Mesenteric fat pad (tissue), 1 donor: ENCODE measurements at places on chromosomes 4 and X.
A peak's percentile ranks its signal among the peaks of the same experiment; 100 is the strongest.

DNA sequence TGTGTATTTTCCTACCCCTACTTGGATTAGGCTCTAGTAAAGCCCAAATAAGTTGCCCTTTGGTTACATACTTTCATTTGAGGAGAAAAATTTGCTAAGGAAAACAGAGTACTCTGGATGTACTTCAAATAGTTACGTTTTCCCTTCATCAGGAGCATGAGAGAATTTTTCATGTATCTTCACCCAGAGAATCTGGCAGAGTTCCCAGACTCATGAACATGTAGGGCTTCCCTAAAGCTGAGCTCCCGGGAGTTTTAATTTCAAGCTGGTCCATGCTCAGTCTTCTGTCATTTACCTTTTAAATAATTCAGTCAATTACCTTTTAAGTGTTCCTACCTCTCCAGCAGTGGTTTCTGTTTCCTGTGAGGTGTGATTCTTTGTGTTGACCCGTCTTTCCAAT lies 367.5 kb upstream of the GRID2 start:
- no peak for DNase-seq

DNA sequence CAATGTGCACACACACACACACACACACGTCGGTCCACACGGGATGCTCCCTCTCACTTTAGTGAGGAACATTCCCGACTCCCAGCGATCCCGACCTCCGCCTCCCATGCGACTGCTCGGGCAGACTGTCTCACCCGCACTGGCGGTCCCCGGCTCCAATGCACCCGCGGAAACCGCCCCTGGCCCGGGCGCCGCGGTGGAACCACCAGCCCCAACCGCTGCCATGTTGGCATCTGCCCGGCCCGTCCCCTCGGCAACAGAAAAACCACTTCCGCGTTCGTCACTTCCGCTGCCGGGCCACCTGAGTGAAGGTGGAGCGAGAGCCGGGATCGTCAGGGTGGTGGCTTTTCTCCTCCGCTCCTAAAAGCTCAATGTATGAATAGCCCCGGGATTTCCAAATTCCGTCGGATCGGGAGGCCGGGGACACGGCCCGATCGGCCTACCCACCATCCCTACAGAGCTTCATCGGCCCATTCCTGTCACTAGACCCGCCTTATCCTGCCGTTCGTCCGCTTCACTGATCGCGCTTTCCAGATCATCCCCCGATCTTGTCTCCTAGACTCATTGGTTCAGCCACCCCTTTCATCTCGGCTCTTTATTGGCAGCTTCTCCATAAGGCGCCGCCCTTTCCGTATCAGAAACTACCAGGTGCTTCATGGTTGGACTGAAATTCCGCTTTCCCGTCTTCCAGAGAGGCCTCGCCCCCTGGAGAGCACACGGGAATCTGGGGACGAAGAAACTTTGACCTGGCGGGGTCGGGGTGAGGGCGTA lies at the start of gene SLC35A2:
TSS of gene SLC35A2 (minus strand) at position 235 of the 771 bp plus-strand sequence. CDS start at position 225, 10 bp downstream.
- peak; percentile 92 for DNase-seq

DNA sequence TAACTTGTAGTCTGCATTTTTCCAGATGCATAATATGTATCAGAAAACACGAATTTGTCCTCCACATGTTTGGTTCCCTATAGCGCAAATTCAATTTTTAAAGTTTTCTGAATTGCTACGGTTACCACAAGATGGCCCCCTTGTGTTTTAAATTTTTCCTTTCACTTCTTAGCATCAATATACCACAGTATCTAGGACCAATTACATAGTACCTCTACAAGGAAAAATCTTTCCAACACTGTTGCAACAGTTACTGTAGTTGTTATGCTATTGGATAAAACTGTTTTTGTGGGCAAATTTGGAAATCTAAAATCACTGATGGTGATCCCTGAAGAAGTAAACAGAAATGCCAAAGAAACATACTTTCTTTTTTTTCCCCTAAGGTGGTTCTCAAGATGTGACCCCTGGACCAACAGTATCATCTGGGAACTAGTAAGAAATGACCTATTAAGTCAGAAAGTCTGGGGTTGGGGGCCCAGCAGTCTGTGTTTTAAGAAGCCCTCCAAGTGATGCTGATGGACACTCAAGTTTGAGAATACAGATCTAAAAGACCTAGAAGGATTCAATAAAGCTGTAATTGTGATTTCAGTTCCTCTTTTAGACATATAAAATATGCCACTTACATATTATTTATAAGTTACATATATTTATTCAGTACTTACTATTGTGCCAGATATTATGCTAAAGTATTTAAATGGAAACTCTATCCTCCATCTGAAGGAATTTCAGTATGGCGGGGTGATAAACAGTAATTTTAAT lies 3.1 kb downstream of the ZGRF1 start:
- no peak for DNase-seq

DNA sequence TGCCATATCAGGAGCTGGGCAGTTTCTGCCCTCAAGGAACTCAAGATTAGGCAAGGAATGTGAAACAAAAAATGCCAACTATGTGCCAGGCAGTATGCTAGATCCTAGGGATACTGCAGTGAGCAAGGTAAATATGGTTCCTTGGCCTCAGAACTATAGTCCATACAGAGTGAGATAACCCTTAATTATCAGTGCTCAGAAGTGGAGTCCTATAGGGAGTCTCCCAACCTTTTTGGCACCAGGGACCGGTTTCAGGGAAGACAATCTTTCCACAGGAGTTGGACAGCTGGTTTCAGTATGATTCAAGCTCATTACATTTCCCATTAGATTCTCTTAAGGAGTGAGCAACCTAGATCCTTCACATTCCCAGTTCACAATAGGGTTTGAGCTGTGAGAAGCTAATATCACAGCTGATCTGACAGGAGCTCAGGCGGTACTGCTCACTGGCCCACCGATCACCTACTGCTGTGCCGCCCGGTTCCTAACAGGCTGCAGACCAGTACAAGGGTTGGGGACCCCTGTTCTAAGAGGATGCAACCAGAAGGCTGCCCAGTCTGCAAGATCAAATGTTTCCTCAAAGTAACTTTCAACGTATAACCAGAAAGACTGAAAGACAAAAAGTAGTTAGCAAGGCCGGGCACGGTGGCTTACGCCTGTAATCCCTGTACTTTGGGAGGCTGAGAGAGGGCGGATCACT lies 1.7 kb upstream of the SRP72 start:
- no peak for DNase-seq

GRCh38 chr4:5976431-5976830 lies 41.8 kb downstream of the C4orf50 start:
- DNase-seq: peak; percentile 3

DNA sequence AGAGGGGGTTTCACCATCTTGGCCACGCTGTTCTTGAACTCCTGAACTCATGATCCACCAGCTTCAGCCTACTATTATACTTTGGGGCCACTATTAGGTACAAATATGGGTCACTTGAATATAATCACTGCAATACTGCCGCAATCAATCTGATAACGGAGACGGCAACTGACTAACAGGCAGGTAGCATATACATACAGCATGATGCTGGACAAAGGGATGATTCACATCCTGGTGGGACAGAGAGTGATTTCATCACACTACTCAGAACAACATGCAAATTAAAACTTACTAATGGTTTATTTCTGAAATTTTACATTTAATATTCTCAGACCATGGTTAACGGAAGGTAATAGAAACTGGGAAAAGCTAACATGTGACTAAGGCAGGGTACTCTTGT lies 10.9 kb downstream of the LRBA start:
- DNase-seq: no peak

DNA sequence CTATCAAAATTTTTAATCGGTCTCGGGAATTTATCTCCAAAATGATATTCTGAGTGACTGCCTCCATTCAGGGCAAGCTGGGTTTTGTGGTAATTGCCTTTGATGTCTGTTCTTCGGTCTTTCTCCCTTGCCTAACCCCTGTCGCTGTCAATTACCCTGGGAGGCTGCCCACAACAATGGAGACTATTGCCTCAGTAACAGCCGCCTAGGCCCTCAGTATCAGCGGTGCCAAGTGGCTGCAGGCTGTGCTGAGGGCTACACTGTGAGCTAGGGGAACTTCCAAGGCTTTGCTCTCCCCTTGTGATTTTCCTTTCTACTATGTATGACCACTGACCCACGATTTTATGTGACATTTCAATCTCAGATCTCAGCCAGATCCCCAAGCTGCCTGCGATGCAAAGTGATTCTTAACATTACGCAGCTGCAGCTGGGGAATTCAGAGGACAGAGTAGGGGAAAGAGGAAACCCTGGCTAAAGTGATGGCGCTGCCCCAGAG lies 36.3 kb upstream of the REST start:
- no peak for DNase-seq

- DNase-seq: no peak
These were observed 51.9 kb upstream of the PRPS1 start for GRCh38 chrX:107576392-107576791.

DNA sequence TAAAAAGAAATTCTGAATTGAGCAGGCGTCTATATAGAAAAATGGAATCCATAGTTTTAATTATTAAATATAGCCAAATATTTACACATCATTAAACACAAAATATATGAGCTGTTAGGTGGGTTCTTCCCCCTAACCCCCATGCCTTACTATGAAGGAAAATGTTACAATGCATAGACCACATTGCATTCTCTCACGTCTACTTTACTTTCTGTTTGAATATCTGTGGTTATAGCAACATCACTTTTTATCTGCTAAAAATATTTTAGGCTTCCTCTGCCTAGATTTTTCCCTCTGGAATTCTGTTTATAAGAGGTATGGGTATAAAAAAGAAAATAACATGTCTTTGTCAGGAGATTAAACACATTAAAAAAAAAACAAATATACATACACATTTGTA lies 73.1 kb downstream of the MAML3 start:
- no peak for DNase-seq

DNA sequence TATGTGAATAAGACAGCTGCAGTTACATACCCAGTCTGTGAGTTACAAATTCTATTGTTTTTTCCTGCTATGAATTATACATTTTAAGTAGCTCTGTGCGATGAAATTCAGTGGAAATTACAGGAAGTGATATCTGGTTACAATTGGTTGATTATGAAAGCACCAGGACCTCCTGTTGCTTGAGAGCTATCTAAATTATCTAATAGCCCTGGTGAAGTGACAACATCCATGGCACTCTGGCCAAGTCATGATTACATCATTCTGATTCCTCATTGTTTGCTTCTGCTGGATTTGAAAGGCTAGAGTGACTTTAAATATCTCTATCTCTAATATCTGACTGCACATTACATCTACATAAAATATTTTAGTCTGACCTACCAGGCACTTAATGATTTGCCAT lies 515.0 kb downstream of the CFAP47 start:
- no peak for DNase-seq

DNA sequence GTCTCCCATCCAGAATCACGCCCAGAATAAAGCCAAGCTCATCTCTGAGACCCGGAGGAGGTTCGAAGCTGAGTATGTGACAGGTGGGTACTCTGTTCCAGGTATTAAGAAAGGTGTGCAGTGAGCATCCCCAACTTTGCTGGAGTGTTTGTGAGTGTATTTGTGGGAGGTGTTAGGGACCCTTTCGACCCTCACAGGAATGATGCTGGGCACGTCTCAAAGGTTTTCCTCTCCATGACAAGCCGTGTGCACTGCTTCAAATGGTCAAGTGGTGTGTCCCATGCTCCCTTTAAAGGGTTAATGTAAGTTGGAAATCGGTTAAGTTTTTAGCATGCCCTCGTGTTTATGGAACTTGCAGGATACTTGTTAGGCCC lies 442 bp downstream of the MOSPD2 start:
- DNase-seq: no peak

DNA sequence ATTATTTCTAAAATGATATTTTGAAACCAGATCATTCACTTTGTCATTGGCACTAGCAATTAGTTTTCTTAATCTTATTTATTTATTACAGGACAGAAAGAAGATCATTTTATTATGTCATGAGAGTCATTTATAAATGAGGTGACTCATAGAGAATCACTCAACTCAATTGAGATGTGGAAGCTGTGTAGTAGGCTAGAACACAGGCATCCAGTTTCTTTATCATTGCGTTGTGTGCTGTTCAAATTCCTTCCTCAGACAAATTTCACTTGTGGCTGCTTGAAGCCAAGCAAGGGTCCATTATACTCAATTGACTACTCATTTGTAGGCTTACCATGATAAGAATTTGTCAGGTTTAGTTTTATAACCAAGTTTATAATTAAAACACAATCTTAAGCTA lies 87.6 kb downstream of the MRPL1 start:
- DNase-seq: no peak

- DNase-seq: no peak
These were observed 260.5 kb downstream of the TMA16 start for GRCh38 chr4:163755013-163755412.

DNA sequence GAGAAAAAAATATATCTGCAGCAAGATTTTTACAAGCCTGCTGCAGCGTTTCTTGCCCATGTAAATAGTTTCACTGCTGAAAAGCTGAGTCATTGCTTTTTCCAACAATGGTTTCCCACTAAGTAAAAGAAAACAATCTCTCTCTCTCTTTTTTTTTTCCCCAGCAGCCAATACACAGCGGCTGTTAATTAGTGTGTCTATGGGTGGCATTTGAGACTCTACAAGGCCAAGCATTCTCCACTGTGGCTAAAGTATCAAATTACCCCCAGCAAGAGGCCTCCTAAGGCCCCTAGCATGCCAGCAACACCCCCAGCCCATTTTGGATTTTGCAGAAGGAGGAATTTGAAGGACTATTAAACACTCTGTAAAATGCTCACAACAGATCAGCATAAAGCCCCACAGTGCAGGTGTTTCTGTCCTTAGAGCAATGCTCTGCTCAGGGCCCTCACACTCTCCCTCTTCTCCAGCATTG lies 837.4 kb downstream of the TRIML1 start:
- no peak for DNase-seq

DNA sequence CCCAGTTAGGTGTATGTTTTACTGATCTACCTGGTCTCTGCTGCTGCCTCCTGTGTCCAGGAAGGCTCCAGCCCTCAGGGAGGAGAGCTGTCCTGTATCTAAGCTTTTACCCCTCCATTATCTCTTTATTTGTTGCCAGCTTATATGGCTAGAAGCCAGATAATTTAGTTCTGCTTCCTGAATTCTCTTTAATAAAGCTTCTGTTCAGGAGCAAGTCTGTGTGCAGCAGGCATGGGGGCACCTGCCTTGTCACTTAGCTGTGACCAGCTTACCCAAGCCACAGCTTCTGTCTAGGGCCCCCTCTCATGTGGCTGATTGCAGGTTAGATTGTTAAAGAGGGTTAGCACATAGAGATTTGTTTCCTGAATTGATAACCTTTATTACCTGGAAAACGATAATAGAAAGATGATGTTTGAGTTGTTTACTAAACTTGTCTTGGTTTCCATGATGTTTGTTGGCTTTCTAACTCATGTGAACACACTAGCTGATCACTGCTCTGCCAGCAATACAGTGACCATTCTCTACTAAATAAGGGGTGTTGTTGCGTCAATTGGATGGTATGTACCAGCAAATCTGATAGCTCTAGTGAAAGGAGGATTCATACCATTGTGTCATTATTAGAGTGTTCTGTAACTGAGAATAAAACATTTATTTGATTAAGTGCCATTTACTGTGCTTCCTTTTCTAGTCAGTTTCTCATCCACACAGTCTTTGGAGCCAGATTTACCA lies 189.8 kb upstream of the ANK2 start:
- no peak for DNase-seq

- DNase-seq: no peak
These were observed 478 bp upstream of the PLXNA3 start for GRCh38 chrX:154457491-154458115.

GRCh38 chrX:42714981-42715700 lies 62.8 kb downstream of the PPP1R2C start:
- no peak for DNase-seq

- no peak for DNase-seq
These were observed 624.8 kb upstream of the ATOH1 start for GRCh38 chr4:93203708-93204107.

- DNase-seq: no peak
These were observed 189.5 kb upstream of the GPC4 start for GRCh38 chrX:133604801-133605200.
